Fibroblast of the aortic adventitia (primary cell): ENCODE measurements at places on chromosomes 16 and 17.

- DNase-seq = peak; percentile 13
These were observed 19.6 kb downstream of the TMC5 start for GRCh38 chr16:19437280-19437679.

GRCh38 chr16:27544671-27545070 is 5.0 kb downstream of the GTF3C1 start:
- no peak for DNase-seq

GRCh38 chr17:33116021-33116551 is 124.4 kb downstream of the SPACA3 start:
- DNase-seq = no peak

GRCh38 chr17:44558710-44559633 is 1.7 kb downstream of the FZD2 start:
- DNase-seq = no peak

GRCh38 chr17:79612468-79613194 is 1.8 kb upstream of the RBFOX3 start:
- peak; percentile 4 for DNase-seq

DNA sequence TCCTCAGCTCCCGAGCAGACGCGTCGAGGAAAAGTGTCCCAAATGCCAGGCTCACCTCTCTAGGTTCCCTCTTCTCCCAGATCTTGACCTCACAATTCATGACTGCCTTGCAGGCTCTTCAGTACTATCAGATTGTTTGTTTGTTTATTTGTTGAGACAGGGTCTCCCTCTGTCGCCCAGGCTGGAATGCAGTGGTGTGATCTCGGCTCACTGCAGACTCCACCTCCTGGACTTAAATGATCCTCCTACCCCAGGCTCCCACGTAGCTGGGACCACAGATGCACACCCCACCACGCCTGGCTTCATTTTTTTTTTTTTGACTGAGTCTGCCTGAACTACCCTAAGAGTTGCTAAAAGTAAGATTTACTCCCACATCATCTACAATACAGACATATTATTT is 15.9 kb downstream of the TMEM235 start:
- DNase-seq = no peak

DNA sequence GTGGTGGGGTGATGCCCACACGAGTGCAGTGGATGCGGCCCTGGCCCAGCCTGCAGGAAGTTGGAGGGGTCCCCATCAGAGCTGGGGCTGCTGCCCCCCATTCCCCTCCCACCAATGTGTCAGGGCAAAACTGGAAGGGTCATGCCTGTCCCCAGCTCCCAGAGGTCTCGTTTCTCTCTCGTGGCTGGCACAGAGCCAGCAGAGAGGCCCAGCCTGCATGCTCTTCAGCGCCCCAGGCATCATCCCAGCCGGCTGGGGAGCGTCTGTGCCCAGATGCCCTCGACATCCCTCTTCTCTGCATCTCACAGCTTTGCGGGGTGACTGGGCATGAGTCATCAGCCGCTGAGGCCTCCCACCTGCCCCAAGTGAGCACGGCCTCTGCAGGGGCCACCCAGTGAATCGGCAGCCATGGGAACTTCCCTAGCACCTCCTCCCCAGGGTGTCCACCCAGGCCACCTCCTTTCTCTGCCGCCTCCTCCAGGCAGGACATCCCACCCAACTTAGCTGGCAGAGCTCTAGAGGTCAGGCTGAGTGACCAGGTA is 9.8 kb upstream of the CSNK1D start:
- peak; percentile 49 for DNase-seq

- no peak for DNase-seq
These were observed 105.4 kb upstream of the TBX2 start for GRCh38 chr17:61294286-61294685.

DNA sequence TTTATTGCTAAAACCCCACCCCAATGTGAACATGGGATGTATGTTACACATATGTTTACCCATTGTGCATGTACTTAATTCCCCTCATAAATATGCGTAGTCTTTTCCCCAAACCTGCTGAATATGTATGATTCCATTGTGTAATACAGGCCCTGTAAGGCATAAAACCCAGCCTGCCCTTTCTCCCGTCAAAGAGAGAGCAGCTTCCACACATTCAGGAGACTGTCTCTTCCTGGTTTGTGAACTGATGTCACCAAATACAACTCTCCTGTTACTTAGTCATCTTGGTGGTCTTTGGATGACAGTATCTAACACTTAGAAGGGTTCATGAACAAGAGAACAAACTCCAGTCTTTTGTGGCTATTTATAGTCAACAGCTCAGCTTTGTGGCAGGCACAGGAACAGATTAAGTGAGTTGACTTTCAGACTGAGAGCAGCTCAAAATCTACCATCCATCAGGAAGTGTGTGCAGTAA is 24.7 kb upstream of the TMC7 start:
- DNase-seq = peak; percentile 33

DNA sequence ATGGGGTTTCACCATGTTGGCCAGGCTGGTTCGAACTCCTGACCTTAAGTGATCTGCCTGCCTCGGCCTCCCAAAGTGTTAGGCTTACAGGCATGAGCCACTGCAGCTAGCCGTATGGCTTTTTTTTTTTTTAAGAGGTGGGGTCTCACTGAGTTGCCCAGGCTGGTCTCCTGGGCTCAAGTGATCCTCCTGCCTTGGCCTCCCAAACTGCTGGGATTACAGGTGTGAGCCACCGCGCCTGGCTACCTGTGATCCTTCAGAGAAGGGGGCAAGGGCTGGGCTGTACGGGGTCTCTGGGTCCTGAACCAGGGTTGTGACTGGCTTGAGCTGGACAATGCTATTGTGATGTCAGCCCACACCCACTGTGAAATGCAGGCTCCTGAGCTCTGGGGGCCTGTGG is at the start of gene RNF151:
TSS of gene RNF151 (plus strand) at position 397 of the 400 bp plus-strand sequence. CDS start 26 bp downstream, outside the sequence.
- DNase-seq = no peak

- no peak for DNase-seq
These were observed 53.4 kb upstream of the CBX4 start for GRCh38 chr17:79892457-79893241.

- no peak for DNase-seq
These were observed 905.0 kb upstream of the RBFOX1 start for GRCh38 chr16:6427621-6428020.

DNA sequence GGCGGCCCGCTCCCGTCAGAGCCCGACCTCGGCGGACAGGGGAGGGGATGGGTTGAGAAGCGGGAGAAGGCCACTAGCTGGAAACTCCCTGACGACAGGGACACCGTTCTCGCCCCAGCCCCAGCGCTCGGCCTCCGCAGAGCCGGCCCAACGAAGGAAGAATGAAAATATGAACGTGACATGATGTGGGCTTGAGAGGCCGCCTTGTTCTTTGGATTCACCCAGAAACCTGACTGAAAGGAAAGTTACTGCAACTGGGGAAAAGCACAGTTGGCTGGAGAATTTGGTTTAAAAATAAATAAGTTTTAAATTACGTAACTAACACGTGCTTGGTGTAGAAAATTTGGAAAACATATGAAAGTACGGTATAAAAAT is 21.1 kb downstream of the NPTX1 start:
- DNase-seq = no peak

GRCh38 chr16:622920-623280 is 7.9 kb upstream of the WFIKKN1 start:
- DNase-seq = no peak

GRCh38 chr17:81365601-81366585 is 29.4 kb upstream of the BAHCC1 start:
- peak; percentile 84 for DNase-seq

GRCh38 chr17:1431631-1432104 is 24.4 kb downstream of the CRK start:
- no peak for DNase-seq

DNA sequence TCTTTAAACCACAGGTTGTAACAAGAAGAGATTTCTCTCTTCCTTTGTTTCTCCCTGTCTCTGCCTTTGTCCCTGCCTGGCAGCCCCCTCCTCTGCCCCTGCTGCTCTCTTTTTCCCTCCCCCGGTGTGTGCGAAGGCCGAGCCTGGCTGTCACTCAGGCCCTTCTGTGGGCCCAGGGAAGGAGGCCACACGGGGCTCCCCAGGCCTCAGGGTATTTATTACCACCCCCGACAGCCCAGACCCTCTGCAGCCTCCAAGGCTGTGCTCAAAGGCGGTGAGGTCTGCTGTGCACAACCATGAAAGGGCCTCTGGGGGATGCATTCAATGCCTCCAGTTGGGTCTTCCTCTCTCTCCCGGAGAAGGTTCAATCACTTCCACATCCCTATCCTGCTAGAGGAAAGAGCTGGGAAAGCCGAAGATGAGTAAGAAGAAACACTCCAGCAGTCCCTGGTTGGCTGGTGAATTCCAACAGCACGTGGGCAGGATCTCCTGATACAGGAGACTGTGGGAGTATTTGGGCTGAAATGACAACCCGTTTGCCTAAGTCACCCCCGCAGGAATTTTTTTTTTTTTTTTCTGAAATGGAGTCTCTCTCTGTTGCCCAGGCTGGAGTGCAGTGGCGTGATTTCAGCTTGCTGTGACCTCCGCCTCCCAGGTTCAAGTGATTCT is 34.2 kb downstream of the ZNF423 start:
- no peak for DNase-seq

- DNase-seq = no peak
These were observed 15.0 kb downstream of the CENPX start for GRCh38 chr17:82007495-82008257.

DNA sequence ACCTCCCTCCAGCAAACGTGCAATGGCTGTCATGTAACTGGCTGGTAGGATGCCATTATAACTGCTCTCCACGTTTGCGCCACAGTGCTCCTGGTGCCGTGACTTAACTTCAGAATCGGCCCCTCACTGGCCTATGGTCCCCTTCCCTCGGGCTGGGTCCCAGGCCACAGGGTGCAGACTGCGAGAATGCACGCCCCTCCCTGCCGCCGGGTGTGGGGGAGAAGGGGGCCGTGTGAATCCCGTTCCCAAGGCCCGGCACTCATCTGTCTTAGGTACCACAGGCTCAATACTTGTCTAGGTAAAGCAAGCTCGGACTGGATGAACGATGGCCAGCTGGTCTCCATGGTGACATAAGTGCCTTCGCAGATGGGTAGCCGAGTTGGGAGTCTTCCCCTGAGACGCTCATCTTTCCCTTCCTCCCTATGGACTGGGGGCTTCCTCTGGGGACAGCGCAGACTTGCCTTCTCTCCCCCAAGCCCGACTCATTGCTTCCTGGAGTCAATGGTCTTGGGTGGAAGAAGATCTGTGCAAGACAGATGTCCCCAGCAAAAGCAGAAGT is 37.8 kb downstream of the TIMM22 start:
- no peak for DNase-seq

- no peak for DNase-seq
These were observed 157.1 kb upstream of the C16orf82 start for GRCh38 chr16:26909623-26910022.

- peak; percentile 39 for DNase-seq
These were observed 10.0 kb upstream of the CD300LD start for GRCh38 chr17:74601944-74602572.

GRCh38 chr17:33864758-33865229 is 390.3 kb upstream of the CCL2 start:
- DNase-seq = no peak

DNA sequence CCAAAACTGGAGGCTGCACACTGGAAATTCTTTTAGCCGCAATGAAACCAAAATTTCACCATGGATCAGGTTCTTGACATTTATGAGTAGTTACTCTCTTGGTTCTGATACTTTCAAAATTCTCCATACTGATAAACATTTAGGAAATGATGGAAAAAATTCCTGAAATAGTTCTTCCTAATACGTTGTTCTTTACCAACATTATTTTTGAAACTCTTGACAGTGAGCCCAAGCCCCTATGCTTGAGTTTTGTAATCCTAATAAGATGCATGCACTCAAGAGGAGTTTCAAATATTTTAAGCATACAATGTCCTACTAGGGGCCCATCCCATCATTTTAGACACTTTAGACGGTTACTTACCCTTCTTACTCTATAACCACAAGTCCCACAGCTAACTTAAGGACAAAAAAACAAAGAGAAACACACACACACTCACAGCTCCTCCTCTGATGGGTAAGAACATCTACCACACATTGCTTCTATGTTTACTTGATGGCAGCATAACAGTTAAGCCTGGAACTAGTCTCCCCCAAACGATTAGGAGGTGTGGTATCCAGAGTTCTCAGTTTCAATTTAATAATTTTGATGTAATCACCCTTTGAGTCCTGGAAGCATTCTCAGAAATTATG is 3.7 kb downstream of the VEZF1 start:
- peak; percentile 65 for DNase-seq

- peak; percentile 22 for DNase-seq
These were observed 107.0 kb downstream of the PLCG2 start for GRCh38 chr16:81885976-81886586.

GRCh38 chr16:24863582-24864437 is 18.0 kb downstream of the SLC5A11 start:
- DNase-seq = no peak

- DNase-seq = no peak
These were observed 328 bp downstream of the LLGL1 start for GRCh38 chr17:18225642-18226283.
